Gastroesophageal sphincter (tissue), 4 donors: ENCODE measurements at places on chromosomes 2 and 18.

DNA sequence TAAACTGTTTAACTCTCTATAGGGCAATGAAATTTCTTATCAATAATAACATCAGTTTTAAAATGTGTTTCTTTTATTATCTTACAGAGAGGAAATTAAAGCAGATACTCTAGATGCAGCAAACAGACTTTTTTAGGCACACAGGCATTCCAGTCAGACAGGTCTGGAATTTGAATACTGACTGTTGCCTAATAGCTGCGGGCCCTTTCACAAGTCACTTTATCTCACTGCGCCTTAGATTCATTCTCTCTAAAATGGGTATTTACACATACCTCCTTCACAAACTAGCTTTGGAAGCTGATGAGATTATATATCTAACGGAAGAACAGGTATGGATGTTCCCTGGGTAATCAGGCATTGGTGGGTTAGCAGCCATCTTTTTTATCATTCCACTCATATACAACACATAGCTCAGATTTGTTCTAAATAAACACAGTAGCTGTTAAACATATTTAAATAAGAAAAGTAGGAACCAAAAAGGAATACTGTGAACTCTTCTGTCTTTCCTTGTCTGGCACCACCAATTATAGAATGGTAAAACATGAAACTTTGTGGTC, 104.2 kb downstream of the LRP2 start:
- ATAC-seq = no peak

- ATAC-seq = peak; percentile 64
Measured at GRCh38 chr2:120576509-120577474, 158.9 kb upstream of the GLI2 start.

DNA sequence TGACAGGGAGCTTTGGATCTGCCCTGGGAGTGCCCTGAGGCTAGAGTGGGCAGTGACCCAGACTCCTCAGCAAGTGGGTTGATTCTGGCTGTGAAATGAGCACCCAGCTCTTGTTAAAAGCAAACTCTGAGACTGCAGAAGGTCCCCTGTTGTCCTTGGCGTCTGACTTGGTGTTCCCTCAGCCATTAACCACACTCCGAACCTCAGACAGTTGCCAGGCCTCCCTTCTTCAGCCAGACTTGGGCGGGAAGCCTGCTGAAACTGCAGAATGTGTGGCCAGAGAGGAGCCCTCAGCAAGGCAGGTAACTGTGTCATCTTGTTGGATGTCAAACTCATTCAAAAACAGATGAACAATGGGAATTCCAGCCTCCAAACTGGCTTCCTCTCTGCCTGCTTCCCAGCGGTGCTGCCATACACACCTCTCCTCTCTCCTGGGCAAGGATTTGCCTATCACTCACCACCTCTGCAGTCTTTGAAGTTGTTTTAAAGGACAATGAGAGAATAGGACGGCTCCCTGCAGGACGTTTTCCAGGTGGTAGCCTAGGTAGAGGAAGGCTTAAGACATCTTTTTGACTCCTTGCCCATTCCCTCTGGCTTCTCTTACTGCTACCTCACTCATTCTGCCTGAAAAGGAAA, 38.9 kb upstream of the B3GNT2 start:
- ATAC-seq = no peak

DNA sequence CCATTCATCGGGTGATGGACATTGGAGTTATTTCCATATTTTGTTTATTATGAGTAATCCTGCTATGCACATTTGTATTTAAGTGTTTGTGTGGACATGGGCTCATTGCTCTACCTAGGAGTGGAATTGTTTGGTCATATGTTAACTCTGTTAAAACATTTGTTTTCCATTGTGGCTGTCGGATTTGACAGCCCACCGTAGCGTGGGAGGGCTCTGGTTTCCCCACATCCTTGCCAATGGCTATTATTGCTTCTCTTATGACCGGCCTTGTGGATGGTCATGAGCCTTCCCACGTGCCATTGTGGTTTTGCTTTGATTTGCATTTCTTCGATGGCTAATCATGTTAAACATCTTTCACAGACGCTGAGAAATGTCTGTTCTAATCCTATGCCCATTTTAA, 92.0 kb downstream of the ZNF236 start:
- ATAC-seq = no peak

GRCh38 chr2:10787176-10787968, 25.2 kb downstream of the PDIA6 start:
- ATAC-seq = no peak

DNA sequence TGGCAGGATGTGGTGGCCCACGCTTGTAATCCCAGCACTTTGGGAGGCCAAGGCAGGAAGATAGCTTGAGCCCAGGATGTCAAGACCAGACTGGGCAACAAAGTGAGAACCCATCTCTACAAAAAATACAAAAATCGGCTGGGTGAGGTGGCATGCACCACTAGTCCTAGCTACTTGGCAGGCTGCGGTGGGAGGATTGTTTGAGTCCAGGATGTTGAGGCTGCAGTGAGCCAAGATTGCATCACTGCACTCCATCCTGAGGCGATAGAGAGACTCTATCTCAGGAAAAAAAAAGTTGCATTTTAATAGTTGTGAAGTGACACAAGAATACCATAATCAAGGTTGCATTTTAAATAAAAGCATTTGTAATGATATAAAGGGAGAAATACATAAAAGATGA, 124.1 kb upstream of the SLC38A11 start:
- no peak for ATAC-seq

- no peak for ATAC-seq
Measured at GRCh38 chr2:96386470-96386869, 50.9 kb downstream of the NCAPH start.

DNA sequence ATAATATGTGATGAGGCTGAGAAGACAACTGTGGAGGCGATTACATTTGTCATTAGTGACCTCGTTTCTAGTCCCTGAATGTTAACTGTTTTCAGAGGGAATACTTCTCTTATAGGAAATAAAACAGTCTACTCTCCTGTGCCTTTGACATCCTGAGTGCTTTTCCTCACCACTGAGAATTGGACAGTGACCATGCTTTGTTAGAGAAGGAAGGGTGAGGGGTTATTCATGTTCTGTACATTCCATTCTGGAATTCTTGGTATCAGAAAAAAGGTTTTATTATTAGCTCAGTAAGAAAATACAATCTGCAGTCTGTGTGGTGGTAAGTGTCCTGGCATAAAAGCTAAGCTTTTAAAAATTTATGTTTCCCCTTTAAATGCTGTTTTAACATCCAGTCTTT, 58.8 kb downstream of the PARD3B start:
- ATAC-seq = peak; percentile 44

DNA sequence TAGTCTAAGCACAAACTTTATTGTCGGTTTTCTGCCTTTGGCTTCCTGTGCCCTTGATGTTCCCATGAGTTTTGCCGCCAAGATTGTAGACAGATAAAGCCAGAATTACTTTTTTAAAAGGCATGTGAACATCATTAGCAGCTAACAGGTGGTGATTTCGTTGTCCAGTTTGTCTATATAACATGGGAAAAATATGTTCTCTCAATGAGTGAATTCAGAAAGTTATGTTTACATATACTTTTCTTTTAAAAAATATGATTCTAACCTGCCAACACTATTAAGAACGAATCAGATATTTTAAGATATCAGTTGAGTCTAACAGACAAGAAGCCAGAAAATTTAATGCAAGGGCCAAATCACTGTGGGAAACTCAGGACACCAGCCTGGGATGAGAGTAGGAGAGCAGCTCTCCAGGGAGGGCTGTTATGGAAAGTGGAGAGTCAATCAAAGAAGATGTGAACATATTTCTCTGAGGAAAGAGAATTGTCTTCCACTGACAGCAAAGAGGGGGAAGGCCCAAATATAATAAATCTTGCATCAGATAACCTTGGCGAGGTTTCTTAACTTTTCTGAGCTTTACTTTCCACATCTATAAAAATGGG, 311.3 kb downstream of the ARHGAP15 start:
- ATAC-seq = no peak

DNA sequence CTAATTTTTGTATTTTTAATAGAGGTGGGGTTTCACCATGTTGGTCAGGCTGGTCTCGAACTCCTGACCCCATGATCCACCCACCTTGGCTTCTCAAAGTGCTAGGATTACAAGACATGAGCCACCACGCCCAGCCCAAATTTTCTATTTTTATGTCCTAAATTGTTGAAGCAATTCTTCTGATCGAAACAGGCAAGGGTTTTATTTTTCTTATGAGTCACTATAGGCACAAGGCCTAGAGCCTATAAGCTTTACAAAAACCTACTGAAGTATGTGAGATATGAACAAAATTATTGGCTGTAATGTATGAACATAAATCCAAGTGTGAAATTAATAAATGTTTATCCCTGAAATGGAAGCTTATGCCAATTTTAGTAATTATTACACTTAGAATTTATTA, 464.2 kb upstream of the NRP2 start:
- ATAC-seq = no peak

- ATAC-seq = no peak
Measured at GRCh38 chr2:49105506-49105905, 48.8 kb downstream of the FSHR start.

GRCh38 chr2:119552902-119553301, 8.7 kb downstream of the CFAP221 start:
- ATAC-seq = no peak

- no peak for ATAC-seq
Measured at GRCh38 chr18:23871410-23871809, 143.1 kb upstream of the TTC39C start.
